ENCODE measurements at places on chromosomes 11 and 22. TPM values are rescaled to one million over a fixed set of nuclear protein-coding genes. Genes with fewer than 3 reads are reported as not detected.

- no peak overlapping the region for H3K27ac ChIP-seq
- H3K4me3 ChIP-seq = no peak overlapping the region
- DNase-seq = no peak
- no peaks in the 10 kb centered on the region for H3K4me1 ChIP-seq
- H3K36me3 ChIP-seq = no peaks in the 10 kb centered on the region
Measured at GRCh38 chr22:43197271-43197941, 10.5 kb upstream of the TTLL12 start.

GRCh38 chr22:38941488-38941987 lies 15.9 kb upstream of the APOBEC3A start:
- peaks cover 6% of the 10 kb centered on the region for H3K27me3 ChIP-seq
- no peak overlapping the region for H3K4me3 ChIP-seq
- no peaks in the 10 kb centered on the region for H3K4me1 ChIP-seq
- H3K36me3 ChIP-seq = no peaks in the 10 kb centered on the region

MOV10L1 gene
- 35.4 TPM for total RNA-seq

DNA sequence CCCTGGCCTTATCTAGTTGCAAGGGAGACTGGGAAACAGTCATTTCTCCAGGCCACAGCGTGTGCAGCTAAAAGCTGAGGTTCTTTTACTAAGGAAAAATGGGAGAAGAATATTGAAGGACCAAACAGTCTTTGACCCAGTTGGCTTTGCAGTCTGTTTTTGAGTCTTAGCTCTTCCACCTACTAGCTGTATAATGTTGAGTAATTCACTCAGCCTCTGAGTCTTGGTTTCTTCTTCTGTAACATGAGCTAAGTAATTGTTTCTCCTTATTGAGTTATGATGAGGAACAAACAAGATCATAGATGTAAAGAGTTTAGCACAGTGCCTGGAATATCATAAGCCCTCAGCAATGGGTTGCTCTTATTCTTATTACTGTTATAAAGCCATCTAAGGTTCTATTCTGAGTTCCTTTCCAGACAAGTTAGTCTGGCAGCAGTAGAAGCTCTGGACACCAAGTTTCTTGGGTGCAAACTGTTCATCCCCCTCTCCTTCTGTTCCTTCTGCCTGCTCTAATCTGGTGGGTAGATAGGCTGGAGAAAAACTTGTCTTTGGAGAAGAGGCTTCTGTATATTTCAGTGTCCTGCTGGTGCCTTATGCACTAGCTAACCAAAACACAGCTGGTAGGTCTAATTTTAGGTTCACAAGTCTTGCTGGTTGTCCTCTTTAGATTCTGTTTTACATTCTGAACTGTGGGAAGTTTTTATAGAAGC lies 13.5 kb downstream of the TRIM44 start:
- H3K4me3 ChIP-seq = no peak overlapping the region
- no peaks in the 10 kb centered on the region for H3K27me3 ChIP-seq
- H3K4me1 ChIP-seq = no peaks in the 10 kb centered on the region
- H3K27ac ChIP-seq = no peak overlapping the region

CRYBA4 gene
- total RNA-seq = not detected

GAB4 gene
- not detected for total RNA-seq

- no peaks in the 10 kb centered on the region for H3K4me1 ChIP-seq
- no peak overlapping the region for H3K4me3 ChIP-seq
- H3K27me3 ChIP-seq = no peaks in the 10 kb centered on the region
- no peak for DNase-seq
Measured at GRCh38 chr11:26537341-26537740, 34.7 kb downstream of the MUC15 start.

- H3K4me3 ChIP-seq = no peak overlapping the region
- DNase-seq = no peak
- H3K27me3 ChIP-seq = no peaks in the 10 kb centered on the region
- no peaks in the 10 kb centered on the region for H3K4me1 ChIP-seq
- H3K36me3 ChIP-seq = no peaks in the 10 kb centered on the region
- no peak overlapping the region for H3K27ac ChIP-seq
Measured at GRCh38 chr11:115996808-115997188, 492.6 kb upstream of the CADM1 start.

TLCD5 gene
- 6.3 TPM for total RNA-seq

- no peak overlapping the region for H3K27ac ChIP-seq
- no peaks in the 10 kb centered on the region for H3K4me1 ChIP-seq
- no peaks in the 10 kb centered on the region for H3K36me3 ChIP-seq
- no peak for DNase-seq
- H3K27me3 ChIP-seq = no peaks in the 10 kb centered on the region
Measured at GRCh38 chr22:48069256-48069655, 1306.8 kb downstream of the TBC1D22A start.

GRCh38 chr11:34214961-34215805 lies 109.8 kb downstream of the NAT10 start:
- no peak for DNase-seq
- H3K36me3 ChIP-seq = no peaks in the 10 kb centered on the region
- H3K27me3 ChIP-seq = no peaks in the 10 kb centered on the region
- H3K27ac ChIP-seq = no peak overlapping the region
- no peaks in the 10 kb centered on the region for H3K4me1 ChIP-seq

- H3K27me3 ChIP-seq = no peaks in the 10 kb centered on the region
- H3K4me1 ChIP-seq = no peaks in the 10 kb centered on the region
- H3K36me3 ChIP-seq = no peaks in the 10 kb centered on the region
- no peak overlapping the region for H3K27ac ChIP-seq
- no peak for DNase-seq
Measured at GRCh38 chr11:1870326-1870696, 17.4 kb downstream of the LSP1 start.

DEUP1 gene
- total RNA-seq = not detected

DNA sequence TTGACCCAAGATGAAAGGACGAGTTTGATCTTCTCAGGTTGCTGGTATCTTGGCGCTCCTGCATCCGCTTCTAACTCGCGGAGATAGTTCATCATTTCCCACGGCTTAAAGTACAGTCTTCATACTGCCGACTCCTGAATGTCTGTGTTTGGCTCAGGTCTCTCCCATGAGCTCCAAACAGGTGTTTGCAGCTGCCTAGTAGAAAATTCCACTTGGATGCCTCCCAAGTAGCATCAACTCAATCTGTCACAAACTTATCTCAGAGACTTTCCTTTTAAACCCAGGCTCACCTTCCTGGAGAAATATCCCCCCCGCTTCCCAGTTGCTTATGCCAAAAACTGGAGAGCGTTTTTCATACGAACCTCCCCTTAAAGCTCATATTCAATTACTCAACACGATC lies 986.5 kb downstream of the TBC1D22A start:
- H3K36me3 ChIP-seq = no peaks in the 10 kb centered on the region
- no peak overlapping the region for H3K27ac ChIP-seq
- H3K4me1 ChIP-seq = no peaks in the 10 kb centered on the region
- no peak for DNase-seq

Measured in endothelial cell of umbilical vein (primary cell).